ENCODE measurements at places on chromosomes 3 and 15. TPM values are rescaled to one million over a fixed set of nuclear protein-coding genes. Genes with fewer than 3 reads are reported as not detected.

- no peak for DNase-seq
Measured at GRCh38 chr3:192307631-192308030, 419.7 kb downstream of the FGF12 start.

GRCh38 chr3:191324936-191325335 is 4.3 kb upstream of the CCDC50 start:
- no peak for DNase-seq

- no peak for DNase-seq
Measured at GRCh38 chr3:179958143-179958542, 78.6 kb downstream of the PEX5L start.

- DNase-seq: no peak
Measured at GRCh38 chr3:62094461-62094860, 278.9 kb downstream of the FEZF2 start.

DNA sequence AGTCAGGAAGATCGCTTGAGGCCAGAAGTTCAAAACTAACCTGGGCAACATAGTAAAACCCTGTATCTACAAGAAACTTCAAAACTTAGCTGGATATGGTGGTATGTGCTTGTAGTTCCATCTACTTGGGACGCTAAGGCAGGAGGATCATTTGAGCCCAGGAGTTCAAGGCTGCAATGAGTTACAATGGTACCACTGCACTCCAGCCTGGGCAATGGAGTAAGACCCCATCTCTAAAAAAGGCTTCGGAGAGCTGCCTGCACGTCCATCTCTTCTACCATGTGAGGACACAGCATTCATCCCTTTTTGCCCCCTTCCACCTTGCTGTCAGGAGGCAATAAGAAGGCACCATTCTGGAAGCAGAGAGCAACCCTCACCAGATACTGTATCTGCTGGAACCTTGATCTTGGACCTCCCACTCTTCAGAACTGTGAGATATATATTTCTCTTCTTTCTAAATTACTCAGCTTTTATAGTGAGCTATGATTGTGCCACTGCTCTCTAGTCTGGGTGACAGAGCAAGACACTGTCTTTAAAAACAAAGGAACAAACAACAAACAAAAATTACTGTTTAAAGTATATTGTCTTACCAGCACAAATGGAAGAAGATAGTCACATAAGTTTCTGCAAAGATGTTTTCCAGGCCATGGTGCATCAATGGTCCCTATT is 4.2 kb upstream of the BTLA start:
- no peak for DNase-seq

DNA sequence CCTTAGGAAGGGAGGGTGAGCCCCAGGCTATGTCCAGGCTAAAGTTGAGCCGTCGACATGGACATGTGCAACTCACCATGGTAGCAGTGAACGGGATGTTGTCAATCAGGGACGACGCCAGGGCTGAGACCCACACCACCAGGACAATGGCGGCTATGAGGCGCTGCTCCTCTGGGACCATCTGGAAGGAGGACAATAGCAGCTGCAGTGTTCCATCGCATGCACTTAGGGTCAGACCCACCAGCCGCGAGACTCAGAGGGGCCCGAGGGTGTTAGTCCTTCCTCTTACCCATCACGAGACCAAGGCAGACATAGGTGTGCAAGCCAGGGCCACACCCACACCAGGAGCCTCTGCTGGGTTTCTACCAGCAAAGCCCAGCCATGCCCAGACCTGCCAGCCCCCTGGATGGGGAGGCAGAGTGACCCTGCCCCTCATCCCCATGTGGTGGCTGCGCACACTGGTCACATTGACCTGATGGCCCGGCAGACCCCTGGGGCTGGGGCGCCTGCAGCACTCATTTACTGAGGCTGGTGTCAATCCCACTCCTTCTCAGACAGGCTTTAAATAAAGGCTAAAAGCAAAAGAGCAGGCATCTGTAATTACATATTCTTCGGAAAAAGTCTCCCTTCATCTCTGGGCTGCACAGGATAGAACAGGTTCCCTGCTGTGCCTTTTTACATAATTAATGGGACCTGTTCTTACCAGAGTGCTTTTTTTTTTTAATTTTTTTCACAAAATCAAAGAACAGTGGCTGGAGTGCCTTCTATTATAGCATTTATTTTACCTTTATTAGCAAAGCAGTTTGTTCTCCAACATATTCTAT is 227.8 kb downstream of the OCA2 start:
- DNase-seq: no peak

GRCh38 chr3:56921573-56922453 is 120.1 kb upstream of the ARHGEF3 start:
- DNase-seq: no peak

- DNase-seq: no peak
Measured at GRCh38 chr3:135792858-135793475, 172.6 kb upstream of the PPP2R3A start.

DNA sequence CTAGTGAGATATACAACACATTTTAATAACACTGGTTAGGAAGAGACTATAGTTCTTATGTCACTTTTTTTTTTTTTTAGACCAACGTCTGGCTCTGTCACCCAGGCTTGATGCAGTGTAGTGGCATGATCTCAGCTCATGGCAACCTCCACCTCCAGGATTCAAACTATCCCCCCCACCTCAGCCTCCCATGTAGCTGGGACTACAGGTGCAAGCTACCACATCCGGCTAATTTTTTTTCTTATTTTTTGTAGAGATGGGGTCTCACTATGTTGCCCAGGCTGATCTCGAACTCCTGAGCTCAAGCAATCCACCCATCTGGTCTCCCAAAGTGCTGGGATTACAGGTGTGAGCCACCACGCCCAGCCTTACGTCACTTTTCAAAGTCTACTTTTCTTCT is 100.8 kb downstream of the FOXP1 start:
- no peak for DNase-seq

DNA sequence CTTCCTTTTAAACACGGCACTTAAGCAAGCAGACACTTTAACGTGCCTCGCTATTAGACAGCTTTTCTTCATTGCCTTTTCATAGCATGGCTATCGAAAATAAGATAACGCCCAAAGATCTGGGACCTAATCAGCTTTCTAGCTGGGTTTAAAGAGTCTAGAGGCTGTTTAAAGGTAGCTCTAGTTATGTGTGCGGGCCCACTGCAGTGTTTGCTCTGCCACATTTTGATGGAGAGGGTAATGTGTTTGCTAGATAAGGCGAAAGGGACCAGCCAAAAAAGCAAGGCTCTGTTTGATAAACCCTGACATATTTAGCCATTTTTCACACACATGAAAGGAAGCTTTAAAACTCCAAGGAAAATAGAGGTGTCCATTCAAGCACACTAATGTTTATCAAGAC is 91.6 kb downstream of the NR2F2 start:
- no peak for DNase-seq

DNA sequence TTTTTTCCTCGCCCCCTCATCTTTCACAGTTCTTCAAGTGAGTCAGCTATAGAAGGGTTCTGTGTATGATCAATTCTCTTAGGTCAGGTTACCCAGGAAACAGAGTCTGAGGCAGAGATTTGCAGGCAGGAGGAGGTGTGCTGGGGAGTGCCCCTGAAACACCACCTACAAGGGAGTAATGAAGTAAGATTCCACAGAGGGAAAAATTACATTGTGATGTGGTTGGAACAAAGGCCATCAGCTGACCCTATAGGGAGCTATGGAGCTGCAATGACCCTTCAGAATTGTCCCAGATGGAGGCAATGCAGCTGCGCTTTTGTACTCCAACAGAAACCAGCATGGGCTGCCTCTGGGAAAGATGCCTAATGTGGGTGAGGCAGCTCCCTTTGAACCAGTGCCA is 142.2 kb upstream of the CNTN3 start:
- no peak for DNase-seq

DNA sequence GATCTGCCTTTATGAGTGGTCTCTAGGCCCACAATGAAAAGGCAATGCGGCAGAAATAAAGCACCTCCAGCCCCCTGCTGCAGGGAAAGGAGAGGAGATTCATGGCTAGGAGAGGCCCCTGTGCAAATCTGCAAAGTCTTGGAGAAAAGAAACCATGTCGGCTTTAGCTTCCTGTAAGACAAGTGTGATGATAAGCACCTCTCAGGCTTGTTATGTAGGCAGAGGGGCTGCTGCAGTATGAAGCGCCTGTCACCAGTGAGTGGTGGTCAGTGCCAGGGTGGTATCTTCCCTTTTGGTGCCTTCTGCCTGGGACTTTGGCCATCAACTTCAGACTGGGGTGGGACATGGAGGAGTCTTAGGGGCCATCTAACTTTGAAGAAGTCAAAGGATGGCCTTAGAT is 59.2 kb upstream of the ARHGEF3 start:
- DNase-seq: no peak

DNA sequence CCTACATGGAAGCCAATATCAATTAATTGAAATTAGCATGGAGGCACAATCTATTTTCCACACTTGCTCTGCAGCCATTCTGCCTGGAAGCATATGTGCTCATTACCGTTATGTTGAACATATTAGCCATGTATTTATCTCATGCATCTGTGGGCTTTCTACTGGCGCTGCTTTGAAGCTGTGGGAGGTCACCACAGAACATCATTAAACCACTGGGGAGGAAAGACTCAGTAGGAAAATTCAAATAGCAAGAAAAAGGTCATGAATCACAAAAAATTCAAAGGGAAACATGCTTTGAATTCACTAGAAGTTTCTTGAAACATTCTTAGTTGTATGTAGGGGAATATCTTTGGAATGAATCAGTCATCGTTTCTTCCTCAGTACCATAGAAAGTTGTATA is 652.5 kb downstream of the EDEM1 start:
- DNase-seq: no peak

DNA sequence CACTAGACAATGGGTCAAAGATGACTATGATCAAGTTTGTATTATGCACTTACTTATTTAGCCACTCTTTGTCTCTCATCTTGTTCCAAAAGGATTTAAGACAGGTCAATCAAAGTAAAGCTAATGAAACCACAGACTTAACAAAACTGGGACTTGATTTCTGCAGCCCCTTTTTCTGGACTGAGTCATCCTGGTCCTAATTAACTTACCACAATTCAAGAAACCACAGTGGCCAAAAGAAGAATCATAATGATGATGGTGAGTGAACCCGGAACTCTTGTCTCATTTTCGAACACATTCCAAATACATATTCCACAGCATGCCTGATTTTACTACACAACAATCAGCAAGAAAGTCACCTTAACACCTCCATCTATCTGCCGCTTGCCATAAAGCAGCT is 1333.0 kb downstream of the ROBO1 start:
- DNase-seq: no peak

DNA sequence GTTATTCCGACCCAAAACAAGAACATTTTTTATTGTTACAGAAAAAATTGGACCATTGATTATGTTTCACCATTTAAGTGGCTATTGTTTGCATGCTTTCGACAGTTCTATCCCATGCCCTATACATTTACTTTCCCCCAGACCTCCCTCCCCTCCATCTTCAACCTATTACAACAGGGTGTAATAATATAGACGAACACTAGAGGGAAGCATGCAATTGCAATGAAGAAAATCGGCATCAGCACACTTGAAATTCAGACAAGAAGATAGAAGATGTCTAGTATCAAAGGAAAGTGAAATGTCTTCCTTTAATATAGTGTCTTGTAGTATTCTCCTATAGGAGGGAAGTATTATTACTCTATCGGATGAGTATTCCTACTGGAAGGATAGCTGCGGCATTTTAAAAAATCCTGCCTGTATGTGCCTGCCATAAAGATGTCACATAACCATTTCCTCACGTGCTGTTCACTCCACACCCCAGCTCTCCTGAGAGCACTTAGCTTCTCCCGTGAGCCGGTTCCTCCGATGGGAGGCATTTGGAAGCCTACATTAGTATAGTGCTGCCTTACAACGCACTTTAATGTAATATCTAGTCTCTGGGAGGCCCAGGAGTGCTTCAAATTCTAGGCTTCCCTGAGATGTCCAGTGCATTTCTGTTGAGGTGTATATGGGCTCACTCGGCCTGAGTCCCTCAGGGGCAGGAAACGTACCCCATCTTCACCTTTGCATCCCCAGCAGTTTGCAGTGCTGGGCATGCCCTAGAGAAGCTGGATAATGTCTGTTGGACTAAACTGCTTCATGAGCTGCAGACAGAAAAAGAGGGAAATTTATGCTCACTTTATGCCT is 17.8 kb upstream of the ERICH6 start:
- DNase-seq: peak; percentile 65

DNA sequence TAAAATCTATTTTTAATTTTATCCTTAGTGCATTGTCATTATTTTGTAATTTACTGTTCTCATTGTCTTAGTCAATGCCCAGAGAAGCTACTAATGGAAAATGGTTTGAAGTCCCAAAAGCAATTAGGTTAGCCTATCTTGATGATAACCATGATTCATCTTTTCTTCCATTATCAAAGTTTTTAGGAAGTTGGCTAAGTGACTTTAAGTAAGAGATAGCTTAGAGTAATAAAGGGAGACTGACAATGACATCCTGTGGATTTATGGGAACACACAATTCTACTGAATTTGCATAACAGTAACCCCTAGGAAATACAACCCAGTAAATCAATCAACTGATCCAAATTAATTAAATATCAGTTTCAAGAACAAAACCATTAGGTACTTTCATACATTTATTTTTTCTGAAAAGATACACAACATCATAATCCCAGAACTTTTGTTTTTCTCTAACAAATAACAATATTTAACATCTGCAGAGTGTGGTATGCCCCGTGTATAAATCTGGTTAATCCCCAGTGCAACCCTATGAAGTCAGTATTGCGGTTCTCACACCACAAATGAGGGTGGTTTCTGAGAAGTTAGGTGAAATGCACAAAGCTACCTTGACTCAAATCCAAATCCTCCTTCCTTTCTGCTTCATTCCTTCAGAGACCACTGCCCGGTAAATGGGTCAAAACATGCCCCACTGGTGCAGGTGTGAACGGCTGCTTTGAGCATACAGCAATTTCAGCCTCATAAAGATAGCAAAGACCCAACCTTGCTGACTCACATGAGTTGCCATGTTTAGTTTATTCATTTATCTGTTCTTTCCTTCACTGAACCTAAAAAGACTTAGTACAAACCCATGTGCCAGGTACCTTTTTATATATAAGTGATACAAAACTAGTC is 202.1 kb downstream of the TBL1XR1 start:
- DNase-seq: no peak

- no peak for DNase-seq
Measured at GRCh38 chr15:88866295-88866881, 29.0 kb downstream of the HAPLN3 start.

Gene SOX14
- total RNA-seq: not detected

Gene SNX22
- 0.16 TPM for total RNA-seq

Gene FOXL2
- total RNA-seq: 3.1 TPM

Gene SPINK8
- not detected for total RNA-seq

Gene CXCR6
- total RNA-seq: not detected

Gene DOCK3
- total RNA-seq: 1.4 TPM

Gene OXTR
- total RNA-seq: 5.1 TPM

Gene TNFAIP8L3
- 30.9 TPM for total RNA-seq

Gene ISLR
- total RNA-seq: 0.31 TPM

Gene GOLGA6B
- 0.21 TPM for total RNA-seq

Gene PIF1
- 8.9 TPM for total RNA-seq

Gene CYP1A2
- not detected for total RNA-seq

Measured in myocyte (in vitro differentiated cells).